ENCODE measurements at places on chromosomes 12 and 14.

GRCh38 chr12:76922866-76923265 is 44.0 kb upstream of the CSRP2 start:
- no peak for DNase-seq

- DNase-seq, result no peak
Measured at GRCh38 chr12:132173135-132174014, 29.1 kb downstream of the NOC4L start.

DNA sequence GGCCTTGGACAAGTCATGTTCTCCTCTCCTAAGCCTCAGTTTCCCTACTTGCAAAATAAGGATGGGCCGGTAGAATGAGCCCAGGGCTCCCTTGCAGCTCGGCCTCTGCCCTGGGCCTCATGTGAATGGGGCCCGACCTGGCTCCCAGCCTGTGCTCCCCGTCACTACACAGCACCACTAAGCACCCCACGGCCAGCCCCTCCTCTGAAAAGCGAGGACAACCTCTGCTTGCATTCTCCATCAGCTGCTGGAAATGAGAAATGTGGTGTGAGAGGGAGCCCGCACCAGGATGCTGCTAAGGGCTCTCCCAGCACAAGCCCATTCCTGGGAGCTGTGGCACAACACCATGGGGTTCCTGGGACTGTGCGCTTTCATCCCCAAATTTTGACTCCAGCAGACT is 10.2 kb downstream of the SLC25A47 start:
- no peak for DNase-seq

DNA sequence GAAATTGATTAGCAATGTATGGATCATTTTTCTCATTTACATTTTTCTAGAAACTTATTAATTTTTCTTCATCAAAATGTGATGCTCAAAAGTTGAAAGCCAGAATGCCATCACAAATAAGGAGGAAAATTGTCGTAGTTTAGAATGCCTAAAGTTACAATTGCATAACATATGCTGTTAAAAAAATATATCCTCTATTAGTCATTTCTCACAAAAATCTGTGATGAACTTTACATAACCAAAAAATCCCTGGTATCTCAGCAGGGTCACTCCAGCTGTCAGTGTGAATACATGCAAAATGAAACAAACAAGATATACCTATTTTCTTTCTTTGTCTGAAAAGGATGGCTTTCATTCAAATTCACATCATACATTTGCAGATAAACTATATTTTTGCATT is 358.9 kb downstream of the PAWR start:
- no peak for DNase-seq

DNA sequence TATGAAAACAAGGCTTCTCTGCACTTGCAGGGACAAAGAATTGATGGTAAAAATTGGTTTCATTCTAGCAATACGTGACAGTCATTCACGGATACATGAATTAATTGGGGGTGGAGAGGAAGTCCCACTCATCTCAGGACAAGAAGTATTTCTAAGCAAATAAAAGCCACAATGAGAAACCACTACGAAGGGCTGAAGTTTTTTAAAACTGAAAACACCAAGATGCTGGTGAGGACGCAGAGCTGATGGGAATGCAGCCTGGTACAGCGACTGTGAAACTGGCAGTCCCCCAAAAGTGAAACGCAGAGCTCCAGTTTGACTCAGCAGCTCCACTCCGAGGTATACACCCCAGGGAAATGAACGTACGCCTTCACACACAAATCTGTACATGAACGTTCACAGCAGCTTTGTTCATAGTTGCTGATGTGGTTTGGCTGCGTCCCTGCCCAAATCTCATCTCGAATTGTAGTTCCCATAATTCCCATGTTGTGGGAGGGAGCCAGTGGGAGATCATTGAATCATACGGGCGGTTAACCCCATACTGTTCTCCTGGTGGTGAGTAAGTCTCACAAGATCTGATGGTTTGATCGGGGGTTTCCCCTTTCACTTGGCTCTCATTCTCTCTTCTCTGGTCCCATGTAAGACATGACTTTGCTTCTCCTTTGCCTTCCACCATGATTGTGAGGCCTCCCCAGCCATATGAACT is 89.0 kb downstream of the SCARB1 start:
- peak; percentile 76 for DNase-seq

DNA sequence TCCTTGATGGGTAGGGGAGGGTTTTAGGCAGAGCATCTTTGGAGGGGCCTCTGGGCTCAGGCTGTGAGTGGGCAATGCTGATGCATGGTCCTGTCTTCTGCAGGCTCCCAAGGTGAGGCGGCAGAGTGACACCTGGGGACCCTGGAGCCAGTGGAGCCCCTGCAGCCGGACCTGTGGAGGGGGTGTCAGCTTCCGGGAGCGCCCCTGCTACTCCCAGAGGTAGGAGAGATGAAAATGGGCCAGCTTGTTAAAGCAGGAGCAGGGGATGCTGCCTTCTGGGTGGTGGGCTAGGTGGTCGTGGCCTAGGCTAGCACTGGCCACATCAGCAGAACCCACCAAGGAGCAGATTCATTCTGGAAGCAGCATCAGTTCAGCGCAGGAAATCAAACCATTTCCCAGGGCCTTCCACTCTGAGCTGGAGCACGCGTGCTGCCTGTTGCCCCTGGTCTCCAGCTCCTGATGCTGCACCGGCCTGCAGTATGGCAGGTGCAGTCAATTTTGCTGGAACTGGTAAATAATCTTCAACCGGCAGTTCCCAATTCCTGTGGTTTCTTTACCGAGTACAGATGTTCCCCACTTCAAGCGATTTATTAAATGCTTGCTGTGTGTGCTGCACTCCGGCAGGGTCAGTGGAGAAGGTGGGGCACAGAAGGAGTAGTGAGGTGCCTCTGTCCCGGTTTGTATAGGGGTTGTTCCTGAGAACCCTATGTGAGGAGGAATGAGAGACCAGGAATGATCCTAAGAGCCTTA is 7.4 kb downstream of the PAPLN start:
- DNase-seq, result no peak

- no peak for DNase-seq
Measured at GRCh38 chr12:14802247-14802646, 1.0 kb downstream of the WBP11 start.

DNA sequence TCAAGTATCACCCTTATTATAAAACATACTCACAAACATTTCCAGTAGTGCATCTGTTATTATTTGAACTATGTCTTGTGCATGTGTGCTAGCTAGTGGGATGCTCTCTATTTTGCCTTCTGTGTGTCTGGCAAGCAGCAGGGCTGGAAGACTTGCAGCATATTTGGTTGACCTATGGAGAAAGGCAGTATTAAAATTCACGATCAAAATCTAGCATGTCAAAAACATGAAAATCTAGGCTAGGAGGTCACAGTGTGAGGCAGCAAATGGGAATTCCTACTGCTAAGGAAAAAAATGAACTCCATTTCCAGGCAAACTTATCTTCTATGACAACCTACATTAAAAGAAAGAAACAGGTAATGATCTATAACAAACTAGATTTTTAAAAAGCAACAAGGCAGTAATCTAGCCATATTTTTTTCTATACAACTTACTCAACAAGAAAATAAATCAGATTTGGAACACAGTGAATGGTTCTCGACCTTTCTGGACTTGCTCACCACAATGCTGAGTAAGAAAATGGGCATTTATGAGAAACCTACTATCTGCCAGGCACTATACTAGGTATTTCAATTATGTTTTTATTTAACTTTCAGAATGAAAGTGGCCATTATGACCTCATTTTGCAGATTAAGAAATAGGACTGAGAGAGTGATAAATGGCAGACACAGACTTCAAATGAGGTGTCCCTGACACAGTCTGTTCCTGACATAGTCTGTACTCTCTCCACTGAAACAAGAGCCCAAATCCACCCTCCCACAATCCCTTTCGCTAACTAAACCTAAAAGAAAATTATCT is 96.8 kb downstream of the TXNDC16 start:
- DNase-seq, result no peak

Measured in activated T-cell treated with anti-CD3 and anti-CD28 coated beads for 48 hours (primary cell).